Forelimb muscle (tissue), 1 donor: ENCODE measurements at places on chromosomes 6 and 20. TPM values are rescaled to one million over a fixed set of nuclear protein-coding genes. Genes with fewer than 3 reads are reported as not detected.

DNA sequence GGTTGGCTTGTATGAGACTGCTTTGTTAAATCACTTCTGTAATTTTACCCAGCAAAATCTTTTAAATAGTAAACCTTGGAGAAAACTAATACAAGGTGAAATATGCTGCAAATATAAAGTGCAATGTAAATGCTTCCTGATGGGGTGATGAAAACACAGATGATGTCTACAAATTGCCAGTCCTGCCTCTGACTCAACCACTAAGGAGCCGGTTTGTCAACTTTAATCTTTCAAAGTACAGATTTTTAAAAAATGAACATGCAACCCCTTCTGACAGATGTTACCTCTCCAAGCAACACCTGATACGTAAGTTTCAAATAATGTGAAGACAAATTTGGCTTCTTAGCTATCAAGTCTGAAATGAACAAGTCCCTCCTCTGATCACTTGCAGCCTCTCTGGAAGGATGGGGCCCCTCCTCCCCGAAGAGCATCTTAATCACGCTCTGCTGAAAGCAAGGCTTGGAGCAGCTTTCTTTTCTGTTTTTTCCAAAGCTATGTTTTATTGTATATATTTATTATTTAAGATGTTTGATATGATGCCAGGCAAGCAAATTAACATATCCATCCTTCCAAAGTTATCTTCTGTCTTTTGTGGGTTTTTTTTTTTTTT is 196.0 kb downstream of the MYLK4 start:
- no peak for DNase-seq

UST gene
- 5.8 TPM for polyA plus RNA-seq

- no peak for DNase-seq
Observed at GRCh38 chr20:40511478-40511877, 177.6 kb downstream of the MAFB start.

IPCEF1 gene
- 1.2 TPM for polyA plus RNA-seq

DNA sequence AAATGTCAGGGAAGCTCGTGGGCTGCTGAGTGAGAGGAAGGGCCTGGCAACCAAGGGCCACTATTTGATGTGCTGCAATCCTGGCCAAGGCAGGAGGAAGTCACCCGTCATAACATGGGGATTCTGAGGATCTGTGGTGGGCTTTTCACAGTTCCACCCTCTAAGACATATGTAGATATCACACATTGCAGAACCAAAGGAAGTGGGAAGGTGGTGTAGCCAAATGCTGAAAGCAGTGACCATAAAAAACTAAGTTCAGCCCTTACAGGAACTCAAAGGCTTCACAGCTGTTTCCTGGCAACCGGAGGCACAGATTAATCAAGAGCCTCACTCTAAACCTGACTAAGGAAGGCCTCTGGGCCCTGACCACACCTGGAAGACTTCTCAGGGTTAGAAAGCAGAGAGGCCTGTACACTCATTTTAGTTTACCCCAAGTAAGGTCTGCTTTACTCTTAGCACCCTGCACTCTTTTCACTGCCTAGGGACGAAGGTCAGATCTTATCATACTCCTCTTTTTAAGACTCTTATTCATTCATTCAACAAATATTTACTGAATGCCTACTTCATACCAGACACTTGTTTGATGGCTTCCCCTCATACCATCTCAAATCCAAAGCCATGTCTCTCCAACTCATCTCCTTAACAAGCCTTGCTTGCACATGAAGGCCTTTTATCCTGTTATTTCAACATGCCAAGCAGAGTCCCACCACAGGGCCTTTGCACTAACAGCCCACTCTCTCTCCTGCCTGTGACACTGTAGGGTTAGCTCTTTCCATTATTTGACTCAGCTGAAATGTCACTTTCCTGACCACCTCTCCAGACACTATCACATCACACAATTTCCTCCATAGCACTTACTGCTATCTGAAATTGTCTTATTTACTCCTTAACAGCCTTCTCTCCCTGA is 2.6 kb downstream of the UBE2V1 start:
- no peak for DNase-seq

DNA sequence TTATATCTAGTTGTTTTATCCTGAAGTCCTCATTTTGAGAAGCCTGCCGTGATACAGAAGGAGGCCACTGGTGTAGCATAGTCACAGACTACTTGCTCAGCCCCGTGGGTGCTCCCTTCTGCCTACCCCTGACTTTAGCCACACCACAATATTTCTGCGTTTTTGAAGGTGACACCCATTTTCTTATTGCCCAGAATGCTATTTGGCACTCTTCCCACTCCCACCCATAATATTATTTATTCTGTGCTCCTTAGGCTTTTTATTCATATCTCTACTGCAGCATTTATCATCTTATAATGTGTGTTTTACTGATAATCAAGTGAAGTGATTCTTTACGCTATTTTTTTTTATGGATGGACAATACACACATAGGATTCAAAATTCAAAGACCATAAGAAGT is 107.3 kb downstream of the OR2B2 start:
- DNase-seq = no peak

DNA sequence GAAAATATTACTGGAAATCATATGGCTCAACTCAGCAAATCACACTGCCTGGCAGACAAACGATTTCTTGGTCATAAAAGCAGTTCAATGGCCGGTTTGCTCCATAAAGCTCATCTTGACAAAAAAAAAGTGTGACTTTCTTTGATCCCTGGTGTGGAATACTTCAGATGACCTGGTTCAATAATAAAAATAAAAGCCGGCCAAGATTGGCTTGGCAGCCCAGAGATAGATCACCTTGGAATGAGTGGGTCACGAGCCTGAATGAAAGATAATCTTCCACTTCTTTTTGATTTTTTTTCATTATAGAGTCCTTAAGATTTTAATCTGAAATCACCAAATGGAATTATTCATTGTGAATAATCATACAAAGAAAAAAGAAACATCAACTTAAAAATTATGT is 445.3 kb upstream of the CITED2 start:
- no peak for DNase-seq

IBTK gene
- polyA plus RNA-seq = 34.0 TPM

DNA sequence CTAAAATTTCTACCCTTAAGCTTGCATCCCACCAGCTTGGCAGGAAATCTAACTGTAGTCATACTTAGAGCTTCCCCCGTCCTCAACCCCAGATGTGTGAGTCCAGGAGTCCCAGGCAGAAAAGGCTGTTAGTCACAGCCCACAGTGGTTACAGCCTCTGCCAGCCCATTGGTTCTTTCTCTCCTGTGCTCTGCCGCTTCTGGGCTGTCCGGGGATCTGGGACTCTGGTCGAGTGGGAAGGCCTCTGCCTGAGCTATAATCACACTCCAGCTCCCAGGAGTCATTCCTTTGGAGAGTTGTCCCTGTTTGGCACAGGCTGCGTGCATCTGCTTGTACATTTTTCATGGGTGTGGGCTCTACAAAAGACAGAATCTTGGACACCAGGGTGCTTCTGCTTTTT is 45.6 kb upstream of the FYN start:
- peak; percentile 24 for DNase-seq

DNA sequence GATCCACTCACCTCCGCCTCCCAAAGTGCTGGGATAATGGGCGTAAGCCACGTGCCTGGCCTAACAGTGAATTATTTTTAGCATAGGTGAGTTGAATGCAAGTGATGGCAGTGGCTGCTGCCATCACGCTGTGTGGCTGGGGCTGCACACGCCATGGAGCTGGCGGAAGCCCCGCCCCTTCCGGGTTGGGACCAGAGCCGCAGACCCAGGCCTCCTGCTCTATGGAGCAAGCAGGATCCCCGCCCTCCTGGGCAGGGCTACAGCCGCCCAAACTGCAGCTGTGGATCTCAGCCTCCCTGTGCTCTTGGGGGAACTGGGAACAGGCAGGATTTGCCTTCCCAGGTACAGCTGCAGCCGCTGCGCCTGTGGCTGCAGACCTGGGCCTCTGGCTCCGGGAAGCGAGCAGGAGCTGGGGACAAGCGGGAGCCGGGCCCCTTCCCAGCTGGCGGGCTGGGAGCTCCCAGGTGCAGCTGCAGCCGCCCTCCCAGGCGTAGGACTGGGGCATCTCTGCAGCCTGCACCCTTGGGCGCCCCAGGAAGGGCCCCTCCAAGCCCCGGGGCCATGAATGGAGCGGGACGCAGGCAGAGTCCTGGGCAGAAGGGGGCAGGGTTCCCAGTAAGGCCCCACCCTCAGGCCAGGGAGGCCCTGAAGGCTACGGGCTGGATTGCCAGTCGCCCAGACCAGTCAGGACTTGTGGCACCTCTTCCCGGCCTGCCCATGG is 30.9 kb upstream of the SLA2 start:
- DNase-seq = no peak

- DNase-seq = no peak
Observed at GRCh38 chr6:37491830-37492208, 7.9 kb downstream of the CCDC167 start.

HTR1E gene
- not detected for polyA plus RNA-seq

XKR7 gene
- polyA plus RNA-seq = 0.04 TPM
